ENCODE measurements at places on chromosomes 11 and 22.

DNA sequence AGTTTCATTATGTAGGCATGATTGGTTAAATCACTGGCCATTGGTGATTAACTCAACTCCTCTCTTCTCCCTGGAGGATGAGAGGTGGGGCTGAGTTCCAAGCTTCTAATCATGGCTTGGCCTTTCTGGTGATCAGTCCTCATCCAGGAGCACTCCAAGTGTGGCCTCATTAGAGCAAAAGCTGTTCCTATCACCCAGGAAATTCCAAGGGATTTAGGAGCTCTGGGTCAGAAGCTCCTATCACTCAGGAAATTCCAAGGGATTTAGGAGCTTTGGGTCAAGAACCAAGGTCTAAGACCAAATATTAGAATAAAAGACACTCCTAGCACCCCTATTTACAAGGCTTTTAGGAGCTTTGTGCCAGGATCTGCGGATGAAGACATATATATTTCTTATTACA is 168.0 kb upstream of the BDNF start:
- no peak for DNase-seq

GRCh38 chr22:35330258-35330861 is 30.7 kb downstream of the TOM1 start:
- DNase-seq: no peak

DNA sequence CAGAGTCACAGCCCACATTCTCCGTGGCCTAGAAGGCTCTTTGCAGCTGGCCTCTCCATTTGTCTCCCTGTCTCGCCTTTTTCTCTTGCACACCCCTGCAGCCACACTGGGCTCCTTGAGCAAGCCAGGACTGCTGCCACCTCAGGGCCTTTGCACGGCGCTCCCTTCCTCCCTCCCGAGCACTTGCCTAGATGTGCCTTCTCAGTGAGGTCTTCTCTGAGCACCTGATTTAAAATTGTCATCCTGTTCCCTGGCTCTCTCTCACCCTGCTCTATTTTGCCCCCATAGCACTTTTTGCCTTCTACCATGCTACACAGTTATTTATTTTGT is 102.9 kb upstream of the THY1 start:
- no peak for DNase-seq

- DNase-seq: no peak
These were observed 474.8 kb upstream of the CCDC90B start for GRCh38 chr11:83760932-83761331.

GRCh38 chr22:37500745-37501609 is 14.8 kb upstream of the MFNG start:
- DNase-seq: peak; percentile 73

- no peak for DNase-seq
These were observed at the start of gene CCDC88B for GRCh38 chr11:64339754-64340408. TSS of gene CCDC88B (plus strand) at chr11:64340204. CDS start at chr11:64340267, 63 bp downstream.

DNA sequence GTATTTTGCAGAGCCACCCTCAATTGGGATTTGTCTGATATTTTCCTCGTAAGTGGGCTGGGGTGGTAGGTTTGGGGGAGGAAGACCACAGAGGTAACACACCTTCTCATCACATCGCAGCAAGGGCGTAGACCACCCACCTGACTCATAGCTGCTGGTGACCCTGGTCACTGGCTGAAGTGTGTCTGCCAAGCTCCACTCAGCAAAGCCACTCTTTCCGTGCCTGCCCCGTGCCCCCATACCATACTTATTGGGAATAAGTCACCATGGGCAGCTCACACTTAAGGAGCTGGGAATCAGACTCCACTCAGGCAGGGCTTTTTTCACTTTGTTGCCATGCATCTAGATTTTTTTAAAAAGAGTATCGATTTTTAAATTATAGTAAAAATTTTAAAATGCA is 111.6 kb downstream of the PHF21B start:
- no peak for DNase-seq

DNA sequence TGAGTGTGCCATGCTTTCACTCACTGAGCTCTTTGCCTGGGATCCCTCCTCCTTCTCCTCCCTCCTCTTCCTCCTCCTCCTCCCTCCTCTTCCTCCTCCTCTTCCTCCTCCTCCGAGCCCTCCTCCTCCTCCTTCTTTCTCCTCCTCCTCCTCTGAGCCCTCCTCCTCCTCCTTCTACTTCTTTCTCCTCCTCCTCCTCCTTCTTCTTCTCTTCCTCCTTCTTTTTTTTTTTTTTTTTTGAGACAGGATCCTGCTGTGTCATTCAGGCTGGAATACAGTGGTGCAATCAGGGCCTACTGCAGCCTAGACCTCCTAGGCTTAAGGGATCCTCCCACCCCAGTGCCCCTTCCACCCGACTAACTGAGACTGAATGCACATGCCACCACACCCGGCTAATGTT is 62.3 kb downstream of the DEUP1 start:
- no peak for DNase-seq

DNA sequence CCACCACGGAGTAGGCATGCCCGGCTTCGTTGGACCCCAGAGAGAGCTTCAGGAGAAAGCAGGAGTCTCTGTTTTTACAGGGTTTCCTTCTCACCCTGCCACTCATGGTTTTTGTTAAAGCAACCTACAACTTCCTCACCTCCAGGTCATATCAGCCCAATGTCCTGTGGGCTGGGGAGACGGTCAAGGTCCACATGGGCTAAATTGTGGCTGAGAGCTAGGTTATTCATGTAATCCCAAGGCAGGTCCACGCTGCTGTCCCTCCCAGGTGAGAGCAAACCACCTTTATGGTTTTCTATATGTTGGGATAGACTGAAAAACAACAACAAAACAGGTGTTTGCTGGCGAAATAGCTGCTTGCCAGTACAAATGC is 19.5 kb downstream of the TSPAN32 start:
- DNase-seq: no peak

DNA sequence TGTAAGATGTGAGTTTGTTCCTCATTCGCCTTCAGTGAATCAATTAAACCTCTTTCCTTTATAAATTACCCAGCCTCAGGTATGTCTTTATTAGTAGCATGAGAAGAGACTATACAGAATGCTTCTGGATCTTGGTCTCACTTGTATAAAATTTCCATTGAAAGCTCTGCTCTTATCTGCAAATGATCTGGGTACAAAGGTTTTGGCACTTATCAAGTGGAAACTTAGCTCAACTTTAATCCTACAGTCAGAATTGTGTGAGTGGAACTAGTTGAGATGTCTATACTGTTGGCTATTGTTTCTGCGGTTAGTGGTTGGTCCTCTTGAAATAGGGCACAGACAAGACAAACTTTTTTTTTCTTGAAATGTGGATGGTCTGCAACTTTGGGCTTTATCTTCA is 71.2 kb upstream of the CHORDC1 start:
- DNase-seq: no peak

DNA sequence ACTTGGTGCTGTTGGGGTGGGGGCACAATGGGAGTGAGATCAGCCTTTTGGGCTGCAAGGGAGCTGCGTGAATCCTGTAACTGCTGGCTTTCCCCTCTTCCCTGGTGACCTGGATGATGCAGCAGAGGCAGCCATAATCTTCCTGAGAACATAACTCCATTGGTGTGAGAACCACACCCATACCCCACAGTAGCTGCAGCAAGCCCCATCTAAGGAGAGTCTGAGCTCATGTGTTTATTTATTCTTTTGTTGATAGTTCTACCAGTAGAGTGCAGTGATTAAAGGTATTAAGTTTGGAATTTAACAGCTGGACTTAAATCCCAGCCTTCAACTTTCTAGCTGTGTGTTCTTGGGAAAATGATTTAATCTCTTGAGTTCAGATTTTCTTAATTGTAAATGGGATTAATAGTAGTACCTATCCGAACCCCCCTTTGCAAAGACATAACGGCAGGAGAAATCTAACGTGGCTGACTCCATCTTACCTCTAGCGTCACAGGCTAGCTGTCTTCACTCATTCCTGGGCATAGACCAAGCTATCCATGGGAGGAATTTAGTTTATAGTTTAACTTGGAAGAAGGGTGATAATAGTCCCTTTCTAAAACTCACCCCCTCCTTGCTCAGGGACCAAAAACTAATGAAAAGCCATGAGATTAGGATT is 385.0 kb upstream of the DDI1 start:
- DNase-seq: no peak

- no peak for DNase-seq
These were observed 11.9 kb upstream of the TESMIN start for GRCh38 chr11:68763181-68763721.

- no peak for DNase-seq
These were observed 9.0 kb downstream of the CLPB start for GRCh38 chr11:72425053-72425980.

DNA sequence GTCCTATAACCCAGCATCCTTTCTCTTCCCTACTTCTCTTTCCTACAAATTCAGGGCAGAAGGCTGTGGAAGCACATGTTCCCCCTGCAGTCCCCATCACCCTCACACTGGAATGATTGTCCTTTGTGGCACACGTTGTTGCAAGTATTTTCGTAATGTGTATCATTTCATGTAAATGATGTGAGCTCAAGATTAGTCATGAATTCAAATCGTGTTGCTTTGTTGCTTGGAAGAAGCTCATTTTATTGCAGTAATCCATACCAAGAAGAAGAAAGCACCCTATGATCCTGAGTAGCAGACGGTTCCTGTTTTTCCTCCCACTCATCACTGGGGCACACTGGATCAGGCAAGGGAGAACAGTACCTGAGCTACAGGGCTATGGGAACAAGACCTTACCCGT is 173.4 kb downstream of the NCAM1 start:
- DNase-seq: no peak

DNA sequence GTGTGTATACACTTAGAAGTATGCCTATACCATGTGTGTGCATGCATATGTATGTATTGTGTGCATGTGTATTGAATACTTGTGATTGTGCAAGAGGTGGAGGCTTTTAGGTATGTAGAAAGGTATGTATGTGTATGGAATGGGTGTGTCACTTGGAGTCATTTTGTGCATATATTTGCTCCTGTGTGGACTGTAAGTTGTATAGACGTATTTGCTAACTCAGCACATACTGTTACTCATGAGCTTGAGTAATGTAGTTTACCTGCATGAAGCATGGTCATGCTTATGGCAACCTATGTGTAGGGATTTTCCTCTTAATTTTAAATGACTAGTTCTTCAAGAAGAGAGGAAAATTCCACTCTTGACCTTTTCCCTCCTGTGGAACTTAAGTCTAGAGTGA is 507.6 kb upstream of the LARGE1 start:
- DNase-seq: no peak

- no peak for DNase-seq
These were observed 37.1 kb downstream of the SBF1 start for GRCh38 chr22:50437511-50438304.

GRCh38 chr11:23687991-23688390 is 808.9 kb upstream of the LUZP2 start:
- DNase-seq: no peak

GRCh38 chr22:36907253-36908195 is 5.9 kb upstream of the CSF2RB start:
- DNase-seq: no peak

DNA sequence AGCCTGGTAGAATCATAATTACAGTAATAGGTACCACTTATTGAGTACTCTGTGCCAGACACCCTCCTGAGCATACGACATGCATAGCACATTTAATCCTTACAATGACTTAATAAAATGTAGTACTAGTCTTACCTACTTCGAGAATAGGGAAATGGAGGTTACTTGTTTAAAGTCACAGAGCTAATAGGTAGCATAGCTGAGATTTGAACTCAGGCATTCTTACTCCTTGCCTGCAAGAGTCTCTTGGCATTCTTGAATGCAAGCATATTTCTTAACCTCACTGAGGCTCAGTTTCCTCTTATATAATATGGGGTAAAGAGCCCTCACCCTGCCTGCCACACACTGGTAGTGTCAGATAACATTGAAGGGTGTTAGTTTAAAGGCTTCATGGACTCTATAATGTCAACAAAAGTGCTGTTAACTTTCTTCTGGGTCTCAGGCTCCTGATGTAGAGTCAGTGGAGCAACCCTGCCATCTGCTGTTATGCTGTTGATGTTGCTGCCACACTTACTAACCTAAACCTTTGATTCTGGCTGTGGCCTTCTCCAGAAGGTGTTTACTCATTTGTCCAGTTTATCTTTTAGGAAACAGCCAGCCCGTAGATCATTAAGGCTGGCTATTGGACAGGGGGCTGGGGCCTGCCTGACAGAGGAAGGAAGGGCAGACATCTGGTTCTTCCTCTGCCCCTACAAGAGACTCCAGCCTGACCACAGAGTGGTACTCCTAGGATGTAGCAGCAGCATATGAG is 18.9 kb downstream of the LIMK2 start:
- no peak for DNase-seq

DNA sequence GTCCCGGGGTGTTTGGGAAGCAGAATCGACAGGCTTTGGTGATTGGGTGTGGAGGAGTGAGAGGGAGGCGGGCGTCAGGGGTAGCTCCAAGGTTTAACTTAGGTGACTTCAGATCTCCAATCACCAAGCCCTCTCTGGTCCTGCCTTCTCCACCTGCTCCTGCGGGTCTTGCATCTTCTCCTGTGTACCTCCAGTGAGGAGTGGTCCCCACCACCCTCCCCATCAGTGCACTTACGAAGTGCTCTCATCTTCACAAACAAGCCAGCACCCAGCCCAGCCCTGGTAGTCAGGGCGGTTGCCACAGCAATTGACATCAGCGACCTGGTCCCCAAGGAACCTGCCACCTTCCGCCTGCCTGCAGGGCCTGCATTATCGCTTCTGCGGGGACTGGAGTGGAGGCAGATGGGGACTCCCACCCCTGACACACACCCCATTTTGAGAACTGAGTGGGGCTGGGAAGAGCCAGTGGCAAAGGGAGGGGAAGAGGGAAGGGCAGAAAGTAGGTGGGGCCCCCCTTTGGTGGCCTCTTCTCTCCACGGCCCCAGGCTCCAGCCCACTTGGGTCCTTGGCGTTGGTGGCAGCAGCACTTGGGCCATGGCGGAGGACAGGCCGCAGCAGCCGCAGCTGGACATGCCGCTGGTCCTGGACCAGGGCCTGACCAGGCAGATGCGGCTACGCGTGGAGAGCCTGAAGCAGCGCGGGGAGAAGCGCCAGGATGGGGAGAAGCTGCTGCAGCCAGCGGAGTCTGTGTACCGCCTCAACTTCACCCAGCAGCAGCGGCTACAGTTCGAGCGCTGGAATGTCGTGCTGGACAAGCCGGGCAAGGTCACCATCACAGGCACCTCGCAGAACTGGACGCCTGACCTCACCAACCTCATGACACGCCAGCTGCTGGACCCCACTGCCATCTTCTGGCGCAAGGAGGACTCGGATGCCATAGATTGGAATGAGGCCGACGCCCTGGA is at the start of gene OMP:
OMP (plus strand) TSS at position 595 of the 965 bp plus-strand sequence; CDS start at position 595, 0 bp downstream.
- no peak for DNase-seq

DNA sequence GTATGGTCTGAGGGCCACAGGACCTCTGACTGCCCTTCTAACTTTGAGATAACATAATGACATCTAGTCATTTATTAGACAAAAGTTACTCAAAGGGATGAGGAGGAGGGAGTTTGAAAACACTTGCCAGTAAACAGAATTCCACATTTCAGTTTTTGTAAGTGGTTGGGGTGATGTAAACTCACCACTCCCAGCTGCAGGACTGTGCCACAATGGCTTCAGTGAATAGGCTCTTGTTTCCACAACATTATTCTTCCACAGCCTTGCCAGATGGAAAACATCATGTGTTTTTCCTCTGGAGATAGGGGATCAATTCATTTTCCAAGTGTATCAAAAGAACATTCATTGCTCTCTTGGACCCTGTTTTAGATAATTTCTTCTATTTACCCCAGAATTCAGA is 147.2 kb upstream of the BDNF start:
- no peak for DNase-seq

All from right kidney (tissue), 9 donors.